SIG-M5 (cell line): ENCODE measurements at places on chromosomes 1 and 21.
A peak's percentile ranks its signal among the peaks of the same experiment; 100 is the strongest.

DNA sequence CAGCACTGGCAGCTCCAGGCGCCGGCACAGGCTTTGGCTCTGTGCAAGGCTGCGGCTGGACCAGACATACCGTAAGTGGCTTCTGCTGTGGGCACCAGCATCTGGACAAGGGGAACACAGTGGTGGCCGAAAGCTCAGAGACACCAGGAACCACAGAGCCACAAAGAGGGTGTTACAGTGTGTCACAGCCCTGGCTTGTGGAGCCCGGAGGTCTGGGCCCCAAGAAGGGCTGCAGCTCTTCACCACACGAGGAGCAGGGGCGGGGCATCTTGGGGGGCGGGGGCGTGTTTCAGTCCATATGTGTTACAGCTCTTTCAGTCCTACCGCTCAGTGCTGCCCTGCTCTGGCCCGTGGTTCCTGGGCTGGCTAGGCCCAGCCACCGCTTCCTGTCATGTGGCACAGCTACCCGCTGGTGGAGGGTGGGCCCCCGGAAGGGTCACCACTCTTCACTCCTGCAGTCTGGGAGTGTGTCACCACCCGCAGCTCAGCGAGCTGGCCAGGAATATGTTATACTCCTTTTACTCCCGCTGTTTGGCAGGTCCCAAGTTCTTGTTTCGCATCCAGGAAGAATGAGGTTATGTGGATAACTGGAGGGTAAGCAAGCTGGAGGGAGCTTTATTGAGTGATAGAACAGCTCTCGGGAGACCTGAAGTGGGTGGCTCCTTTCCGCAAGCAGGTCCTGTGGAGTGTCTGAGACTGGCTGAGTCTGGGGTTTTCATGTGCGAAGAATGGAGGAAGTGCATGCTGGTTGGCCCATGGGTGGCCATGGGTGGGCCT is 3.3 kb upstream of the LSM10 start:
- no peak for DNase-seq

GRCh38 chr1:87826681-87827251 is 498.1 kb downstream of the LMO4 start:
- peak; percentile 12 for DNase-seq

- no peak for DNase-seq
These were observed 87.3 kb upstream of the TLR5 start for GRCh38 chr1:223230161-223230881.

GRCh38 chr1:203692565-203693470 is 66.2 kb downstream of the ATP2B4 start:
- no peak for DNase-seq

DNA sequence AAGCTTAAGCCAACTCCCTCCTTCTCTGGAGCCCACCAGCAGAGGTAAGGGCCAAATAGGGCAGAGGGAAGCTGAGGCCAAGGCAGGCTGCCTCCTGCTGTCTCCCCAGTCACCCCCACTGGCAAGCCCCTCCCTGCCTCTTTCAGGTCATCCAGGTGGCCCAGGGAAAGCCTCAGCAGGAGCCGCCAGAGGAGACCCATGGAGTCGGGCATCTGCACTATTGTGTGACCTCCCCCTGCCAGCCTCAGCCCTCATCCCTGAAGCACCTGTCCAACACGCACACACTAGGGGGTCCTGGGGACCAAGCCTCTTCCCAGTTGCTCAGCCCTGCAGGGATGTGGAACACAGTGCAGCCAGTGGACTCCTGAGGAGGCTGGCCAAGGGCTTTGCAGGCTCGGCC is 5.3 kb upstream of the NAXE start:
- DNase-seq: no peak

GRCh38 chr1:38327559-38327973 is 281.0 kb upstream of the POU3F1 start:
- no peak for DNase-seq

- no peak for DNase-seq
These were observed 34.4 kb upstream of the PSMB2 start for GRCh38 chr1:35675773-35676172.

DNA sequence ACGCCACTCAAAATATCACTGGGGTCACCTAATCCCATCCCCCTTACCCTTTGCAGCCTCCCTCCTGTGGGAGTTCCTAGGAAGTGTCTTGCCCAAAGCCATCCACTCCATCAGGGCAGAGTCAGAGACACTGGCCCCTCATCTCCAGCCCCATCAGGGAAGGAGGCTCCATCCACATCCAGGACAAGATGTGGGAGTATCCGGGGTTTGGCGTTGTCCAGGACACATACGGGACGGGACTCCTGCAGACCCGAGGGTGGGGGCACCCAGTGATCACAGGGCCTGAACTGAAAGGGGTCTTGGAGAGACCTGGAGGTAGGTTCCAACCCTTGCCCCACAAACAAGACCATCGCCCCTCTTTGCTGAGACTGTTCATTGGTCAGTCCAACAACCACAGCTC is 348.2 kb downstream of the MATN1 start:
- DNase-seq: no peak

DNA sequence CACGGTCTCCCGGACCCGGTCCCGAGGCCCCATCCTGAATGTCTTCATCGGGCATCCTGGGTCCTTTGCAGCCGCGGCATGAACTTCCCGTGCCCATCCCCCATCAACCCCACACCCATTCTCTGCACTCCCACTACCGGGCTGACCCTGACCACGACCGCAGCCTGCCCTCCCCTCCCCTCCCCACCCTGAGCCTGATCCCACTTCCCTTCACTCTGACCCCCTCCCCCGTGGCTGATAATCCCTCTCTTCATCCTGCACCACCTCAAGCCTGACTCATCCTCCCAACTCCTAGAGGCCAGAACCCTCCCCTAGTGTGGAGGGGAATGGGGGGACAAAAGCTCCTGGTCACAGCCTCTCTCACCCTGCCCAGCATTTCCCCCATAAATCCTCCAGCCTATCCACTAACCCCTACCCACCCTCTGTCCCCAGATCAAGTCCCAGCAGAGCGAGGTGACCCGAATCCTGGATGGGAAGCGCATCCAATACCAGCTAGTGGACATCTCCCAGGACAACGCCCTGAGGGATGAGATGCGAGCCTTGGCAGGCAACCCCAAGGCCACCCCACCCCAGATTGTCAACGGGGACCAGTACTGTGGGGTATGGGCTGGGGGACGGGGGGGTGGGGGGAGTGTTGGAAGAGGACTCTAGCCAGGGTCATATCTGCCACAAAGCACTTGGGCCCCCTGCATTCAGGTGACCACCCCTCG is 602 bp downstream of the SH3BGRL3 start:
- DNase-seq: no peak

- no peak for DNase-seq
These were observed 437 bp upstream of the HSPG2 start for GRCh38 chr1:21937372-21938121.

- DNase-seq: no peak
These were observed 59.8 kb upstream of the ETV3 start for GRCh38 chr1:157197906-157198435.

DNA sequence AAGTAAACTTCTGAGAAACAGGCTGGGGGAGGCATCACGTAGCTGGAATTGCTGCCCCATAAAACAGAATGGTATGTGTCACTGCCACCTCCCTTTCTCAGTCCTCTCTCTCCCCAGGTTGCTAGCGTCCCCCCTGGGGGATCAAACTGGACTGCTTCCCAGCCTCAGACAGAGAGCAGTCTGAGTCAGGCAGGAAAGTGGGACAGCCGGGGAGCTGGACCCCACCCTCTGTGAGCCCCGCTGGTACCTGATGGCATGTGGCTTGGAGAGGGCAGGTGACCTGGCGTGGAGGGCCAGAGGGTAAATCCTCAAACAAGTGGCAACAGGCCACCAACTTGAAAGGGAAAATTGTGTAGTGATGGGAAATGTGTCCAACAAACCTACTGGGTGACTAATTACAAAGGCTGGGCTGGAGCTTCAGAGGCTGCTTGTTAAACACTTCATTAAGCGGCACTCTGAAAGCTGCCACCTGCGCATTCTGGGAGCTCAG is 1.0 kb upstream of the SFN start:
- no peak for DNase-seq

- no peak for DNase-seq
These were observed 21.9 kb upstream of the PADI6 start for GRCh38 chr1:17350083-17350482.

DNA sequence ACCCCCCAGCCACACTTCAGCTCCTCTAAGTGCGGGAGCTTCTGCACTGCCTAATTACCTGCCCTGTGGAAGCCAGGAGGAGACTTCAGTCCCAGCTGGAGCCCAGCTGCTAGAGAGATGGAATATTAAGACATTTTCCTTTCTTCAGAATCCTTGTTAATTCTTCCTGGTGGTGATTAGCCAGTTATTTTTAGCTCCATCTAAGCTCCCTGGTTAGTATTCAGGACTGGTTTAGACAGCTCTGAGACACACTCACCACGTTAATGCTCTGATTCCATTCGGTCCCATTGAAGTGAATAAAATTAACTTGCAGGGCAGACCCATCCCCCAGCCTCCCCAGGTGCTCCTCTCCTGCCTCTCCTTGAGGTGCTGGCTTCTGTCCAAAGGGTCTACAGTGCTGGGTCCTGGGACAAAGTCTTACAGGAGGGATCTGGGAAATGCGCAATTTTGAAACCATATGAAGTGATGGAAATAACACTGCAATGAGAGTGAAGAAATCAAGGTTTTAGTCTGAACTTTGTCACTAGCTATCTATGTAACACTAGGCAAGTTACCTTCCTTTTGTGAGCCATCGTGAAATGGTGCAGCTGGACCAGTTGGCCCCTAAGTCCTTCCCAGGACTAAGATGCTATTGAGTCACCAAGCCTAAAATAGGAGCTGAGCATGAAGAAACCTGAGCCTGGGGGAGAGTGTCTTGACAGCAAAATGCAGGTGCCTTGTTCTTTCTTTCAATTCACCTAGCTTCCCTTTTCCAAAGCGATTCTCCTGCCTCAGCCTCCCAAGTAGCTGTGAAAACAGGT is 117.4 kb upstream of the ATP1A1 start:
- DNase-seq: no peak

GRCh38 chr1:93692451-93692861 is 10.8 kb upstream of the BCAR3 start:
- no peak for DNase-seq

DNA sequence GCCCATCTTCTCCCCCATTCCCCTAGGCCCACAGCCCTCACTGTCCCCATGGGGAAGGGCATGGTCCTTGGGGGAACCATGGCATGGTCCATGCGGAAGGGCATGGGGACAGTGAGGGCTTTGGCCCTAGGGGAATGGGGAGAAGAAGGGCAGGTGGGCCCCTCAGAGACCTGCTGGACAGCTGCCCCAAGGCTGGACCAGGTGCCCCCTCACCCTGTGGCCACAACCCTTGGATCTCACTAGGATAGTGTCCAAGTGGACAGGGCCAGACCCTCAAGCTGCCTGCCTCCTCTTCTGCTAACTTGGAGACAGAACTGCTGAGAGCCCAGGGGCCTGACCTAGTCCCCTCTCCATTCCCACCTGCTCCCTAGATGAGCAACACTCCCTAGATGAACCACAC is 12.4 kb upstream of the SMYD3 start:
- DNase-seq: no peak
